ENCODE measurements at places on chromosomes 1 and 21.

- DNase-seq = no peak
These were observed 418.6 kb downstream of the MRPL39 start for GRCh38 chr21:25188677-25189079.

DNA sequence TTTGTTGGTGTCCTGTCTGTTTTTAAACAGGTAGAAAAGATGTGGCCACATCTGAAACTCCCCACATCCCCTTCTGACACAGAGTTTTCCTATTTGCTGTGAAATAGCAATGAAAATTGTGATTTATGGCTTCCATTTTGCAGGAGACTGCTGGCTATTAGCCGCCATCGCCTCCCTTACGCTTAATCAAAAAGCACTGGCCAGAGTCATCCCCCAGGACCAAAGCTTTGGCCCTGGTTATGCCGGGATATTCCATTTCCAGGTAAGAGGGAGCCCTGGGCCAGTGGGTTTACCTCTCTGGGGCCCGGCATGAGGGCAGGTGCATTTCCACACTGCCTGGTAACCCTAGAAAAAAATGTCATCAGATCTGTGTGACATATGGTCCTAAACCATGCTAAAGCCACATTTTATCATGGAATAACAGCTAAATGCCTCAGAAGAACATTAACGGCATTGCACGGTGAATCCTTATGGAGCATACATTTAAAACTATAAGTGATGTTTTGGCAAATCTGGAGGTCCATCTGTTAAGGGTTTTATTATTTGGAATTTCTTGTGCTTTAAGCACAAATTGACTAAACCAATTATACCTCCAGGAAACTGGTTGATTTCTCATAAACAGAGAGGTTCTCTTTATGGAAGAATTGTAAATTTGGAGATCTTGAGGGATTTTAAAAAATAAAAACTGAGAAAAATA, 12.3 kb downstream of the CAPN9 start:
- DNase-seq = no peak

- no peak for DNase-seq
These were observed 9.1 kb downstream of the MACF1 start for GRCh38 chr1:39213511-39214002.

GRCh38 chr21:36821032-36821299, 122.1 kb downstream of the SIM2 start:
- DNase-seq = no peak

DNA sequence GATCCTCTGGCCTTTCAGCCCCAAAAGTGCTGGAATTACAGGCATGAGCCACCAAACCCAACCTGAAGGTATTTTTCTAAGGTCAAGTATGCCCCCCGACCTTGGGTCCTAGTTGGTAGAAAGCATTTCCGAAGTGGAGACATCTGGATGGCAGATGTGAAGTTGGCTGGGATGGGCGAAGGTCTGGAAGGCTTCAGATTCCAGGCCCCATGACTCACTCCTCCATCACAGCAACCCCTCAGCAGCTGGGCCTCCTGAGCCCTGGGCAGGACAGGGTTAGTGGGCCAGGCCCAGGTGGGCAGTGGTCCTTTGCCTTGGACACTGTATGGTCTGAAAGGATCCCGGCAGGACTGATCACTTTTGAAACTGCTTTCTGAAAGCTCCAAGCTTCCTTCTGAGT, 23.3 kb downstream of the NAV1 start:
- DNase-seq = no peak

- no peak for DNase-seq
These were observed 4.1 kb downstream of the BLACAT1 start for GRCh38 chr1:205451759-205452164.

GRCh38 chr1:221873673-221874072, 131.8 kb upstream of the DUSP10 start:
- peak; percentile 60 for DNase-seq

DNA sequence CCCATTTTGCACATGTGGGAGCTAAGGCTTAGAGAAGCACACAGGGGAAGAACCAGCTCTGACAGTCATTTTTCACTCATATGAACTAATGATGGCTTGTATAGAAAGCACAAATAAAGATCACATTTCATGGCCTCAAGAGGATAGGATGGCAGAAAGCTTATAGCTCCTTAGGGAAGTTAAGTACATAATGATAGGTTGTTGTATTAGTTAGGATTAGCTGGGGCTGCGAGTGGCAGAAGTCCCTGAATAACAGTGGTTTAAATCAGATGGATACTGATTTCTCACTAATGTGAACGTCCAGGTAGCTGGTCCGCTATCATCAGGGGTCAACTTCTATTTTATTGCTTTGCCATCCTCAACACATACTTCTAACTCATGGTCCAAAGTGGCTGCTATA, 284.0 kb downstream of the RPS6KC1 start:
- DNase-seq = no peak

- DNase-seq = no peak
These were observed 3.6 kb downstream of the ASAP3 start for GRCh38 chr1:23480187-23481025.

DNA sequence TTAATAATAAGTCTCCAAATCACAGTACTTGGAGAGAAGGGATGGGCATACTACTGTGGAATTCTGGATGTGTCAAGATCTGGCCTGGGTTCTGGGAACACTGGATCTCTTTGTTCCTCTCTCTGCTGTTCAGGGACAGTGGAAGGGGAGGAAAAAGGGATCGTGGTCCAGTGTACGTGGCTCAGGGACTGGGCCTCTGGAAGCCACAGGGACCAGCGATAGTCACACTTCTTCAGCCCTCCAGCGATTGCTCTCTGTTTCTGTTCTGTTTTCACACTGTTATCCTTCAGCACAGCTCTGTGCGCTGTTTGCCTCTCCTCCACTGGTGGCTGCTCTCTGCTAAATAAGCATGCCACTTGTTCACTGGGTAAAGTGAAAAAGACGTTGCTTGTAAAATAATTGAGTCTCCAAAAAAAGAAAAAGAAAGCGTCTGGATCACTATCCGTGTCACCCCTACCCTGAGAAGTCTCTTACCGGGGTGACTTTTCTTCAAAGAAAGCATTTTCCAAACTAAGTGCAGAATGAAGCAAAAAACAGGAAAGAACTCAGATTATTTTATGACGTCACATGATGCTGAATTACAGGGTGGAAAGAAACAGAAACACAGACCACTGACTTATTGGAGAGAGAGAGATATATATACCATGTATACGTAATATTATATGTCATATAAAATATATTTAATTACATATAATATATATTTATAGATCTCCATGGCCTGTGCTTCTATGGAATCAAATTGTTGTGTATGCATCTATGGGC, 279.4 kb downstream of the RGS7 start:
- DNase-seq = no peak

DNA sequence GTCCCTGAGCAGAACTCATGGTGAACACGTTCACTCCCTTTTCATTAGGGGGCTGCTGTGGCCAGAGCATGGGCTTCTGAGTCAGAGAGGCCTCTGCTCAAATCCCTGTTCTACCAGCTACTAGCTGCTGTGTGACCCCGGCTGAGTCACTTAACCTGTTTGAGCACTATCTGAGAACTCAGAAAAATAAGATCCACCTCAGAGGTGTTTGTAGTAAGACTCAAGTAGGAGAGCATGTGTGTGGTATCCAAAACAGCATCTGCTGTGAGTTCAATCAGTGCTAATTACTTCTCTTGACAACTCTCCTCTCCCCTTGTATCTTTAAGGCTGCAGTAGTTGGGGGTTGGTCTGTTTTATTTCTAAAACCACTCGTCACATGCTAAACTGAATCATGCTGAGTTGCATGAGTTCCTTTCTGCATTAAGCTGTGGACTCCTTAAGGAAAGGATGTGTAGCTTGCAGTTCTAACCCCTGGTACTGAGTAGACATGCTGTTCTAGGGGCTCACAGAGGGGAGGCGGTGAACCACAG, 39.7 kb upstream of the JUN start:
- no peak for DNase-seq

DNA sequence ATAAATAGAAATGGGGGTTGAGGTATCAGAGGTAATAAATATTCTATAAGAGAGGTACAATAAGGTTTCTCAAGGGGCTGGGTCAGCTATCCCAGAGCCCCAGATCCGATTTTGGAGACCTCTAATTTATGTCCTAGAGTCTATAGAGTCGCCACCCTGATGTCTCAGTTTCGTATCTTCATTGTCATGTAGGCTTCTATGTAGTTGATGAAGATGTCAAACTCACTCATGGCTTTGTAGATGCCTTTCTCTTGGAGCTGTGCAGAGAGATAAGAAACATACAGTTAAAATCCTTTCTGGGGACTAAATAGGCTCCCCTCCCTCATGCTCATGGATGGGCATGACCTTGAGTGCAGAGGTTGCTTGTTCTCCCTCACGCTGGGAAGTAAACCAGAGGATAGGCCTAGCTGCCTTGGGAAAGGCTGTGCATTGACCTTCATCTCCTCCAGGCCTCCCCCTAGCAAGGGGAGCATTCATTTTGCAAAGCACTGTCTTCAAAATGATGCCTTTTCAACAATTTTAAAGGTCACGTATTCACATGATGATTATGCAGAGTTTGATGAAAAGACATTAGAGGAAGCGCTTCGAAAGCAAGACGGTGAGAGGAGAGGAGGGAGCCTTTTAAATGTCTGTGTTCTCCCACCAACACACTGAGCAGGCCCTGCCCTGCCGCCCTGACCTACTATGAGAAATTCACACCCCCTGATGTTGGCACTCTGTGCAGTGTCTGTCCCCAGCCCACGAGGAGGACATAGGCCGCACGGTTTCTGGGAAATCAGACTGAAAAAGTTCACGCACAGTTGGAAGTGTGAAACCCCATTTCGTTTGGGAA, 1.9 kb upstream of the IL19 start:
- no peak for DNase-seq

GRCh38 chr1:205766038-205766437, 9.2 kb downstream of the RAB29 start:
- no peak for DNase-seq

DNA sequence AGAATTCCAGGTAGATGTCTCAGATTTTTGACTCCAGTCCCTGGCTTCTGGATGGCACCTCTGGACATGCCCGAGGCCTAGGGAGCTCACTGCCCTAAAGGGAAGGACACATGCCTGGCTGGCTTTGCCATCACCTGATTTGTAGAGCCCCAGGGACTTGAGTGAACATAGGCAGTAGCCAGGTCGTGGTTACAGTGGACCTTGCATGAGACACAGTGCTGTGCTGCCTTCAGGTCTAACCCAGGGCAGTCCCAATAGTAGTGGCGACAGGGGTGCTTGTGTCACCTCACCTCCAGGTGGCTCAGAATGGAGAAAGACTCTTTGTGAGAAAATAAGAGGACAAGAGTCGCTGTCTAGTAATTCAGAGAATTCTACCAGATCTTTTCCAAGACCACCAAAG, 166.7 kb downstream of the USP25 start:
- no peak for DNase-seq

DNA sequence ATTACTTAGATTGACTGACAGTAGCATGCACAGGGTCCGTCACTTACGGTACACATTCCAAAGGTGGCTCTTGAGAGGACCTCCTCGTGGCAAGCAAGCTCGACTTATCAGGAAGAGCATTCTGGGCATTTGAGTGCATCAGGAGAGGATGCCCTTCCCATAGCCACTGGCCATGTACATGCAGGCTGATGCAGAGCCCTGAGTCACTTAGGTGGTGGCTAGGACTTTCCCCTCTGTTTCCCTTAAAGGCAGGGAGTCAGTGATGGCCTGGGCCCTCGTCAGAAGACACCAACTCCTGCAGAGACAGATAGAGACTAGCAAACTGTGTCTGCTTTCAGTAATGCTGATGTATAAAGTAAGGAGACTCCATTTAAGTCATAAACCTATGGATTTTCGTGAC, 12.9 kb downstream of the EXO1 start:
- DNase-seq = no peak

DNA sequence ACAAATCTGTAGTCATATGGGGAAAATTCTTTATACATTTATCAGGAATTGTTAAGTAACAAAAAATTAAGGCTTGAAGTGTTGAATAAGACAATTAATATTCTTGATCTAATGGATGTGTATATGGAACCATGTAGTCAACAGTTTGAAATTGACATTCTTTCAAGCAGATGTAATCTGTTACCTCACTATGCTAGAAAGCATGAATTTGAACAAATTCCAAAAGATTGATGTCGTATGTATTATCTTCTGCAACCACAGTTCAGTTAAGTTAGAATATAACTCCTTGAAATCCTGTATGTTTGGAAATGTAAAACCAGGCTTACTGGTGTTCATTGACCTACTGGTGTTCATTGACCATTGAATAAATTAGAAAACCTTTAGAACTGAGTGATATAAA, 16.1 kb downstream of the CCDC18 start:
- DNase-seq = no peak

- no peak for DNase-seq
These were observed 46.6 kb downstream of the ZBTB17 start for GRCh38 chr1:15928971-15929965.

GRCh38 chr1:7984811-7985210, 23.3 kb downstream of the PARK7 start:
- DNase-seq = no peak

DNA sequence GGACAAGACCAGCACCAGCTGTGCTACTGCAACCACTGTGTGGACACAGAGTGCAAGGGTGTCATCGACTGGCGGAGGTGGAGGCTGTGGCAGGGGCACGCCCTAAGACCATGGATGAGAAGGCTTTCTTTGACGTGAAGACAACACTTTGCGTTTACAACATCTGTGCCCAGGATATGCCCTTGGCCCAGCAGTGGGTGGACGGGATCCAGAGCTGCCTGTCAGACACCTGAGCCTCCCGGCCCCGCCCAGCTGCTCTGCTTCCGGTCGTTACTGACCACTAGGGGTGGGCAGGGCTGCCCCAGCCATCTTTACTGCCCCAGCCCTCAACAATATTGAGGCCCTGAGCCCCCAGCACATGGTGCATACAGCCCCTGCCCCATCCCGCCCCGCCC, 21.4 kb upstream of the NPPB start:
- no peak for DNase-seq

All from Kasumi-1 (cell line).